ENCODE measurements at places on chromosomes 5 and 9. TPM values are rescaled to one million over a fixed set of nuclear protein-coding genes. Genes with fewer than 3 reads are reported as not detected.

The SCGB3A2 gene
- not detected for total RNA-seq

The MYMK gene
- not detected for total RNA-seq

The TICAM2 gene
- 2.9 TPM for total RNA-seq

The IL9 gene
- not detected for total RNA-seq

The TCF7 gene
- 17.8 TPM for total RNA-seq

The CDH18 gene
- not detected for total RNA-seq

The PRPF4 gene
- total RNA-seq = 53.9 TPM

GRCh38 chr5:35656721-35657120 lies 39.1 kb downstream of the SPEF2 start:
- H3K36me3 ChIP-seq = no peaks in the 10 kb centered on the region
- H3K27ac ChIP-seq = no peak overlapping the region
- H3K4me1 ChIP-seq = no peaks in the 10 kb centered on the region
- no peak for DNase-seq

DNA sequence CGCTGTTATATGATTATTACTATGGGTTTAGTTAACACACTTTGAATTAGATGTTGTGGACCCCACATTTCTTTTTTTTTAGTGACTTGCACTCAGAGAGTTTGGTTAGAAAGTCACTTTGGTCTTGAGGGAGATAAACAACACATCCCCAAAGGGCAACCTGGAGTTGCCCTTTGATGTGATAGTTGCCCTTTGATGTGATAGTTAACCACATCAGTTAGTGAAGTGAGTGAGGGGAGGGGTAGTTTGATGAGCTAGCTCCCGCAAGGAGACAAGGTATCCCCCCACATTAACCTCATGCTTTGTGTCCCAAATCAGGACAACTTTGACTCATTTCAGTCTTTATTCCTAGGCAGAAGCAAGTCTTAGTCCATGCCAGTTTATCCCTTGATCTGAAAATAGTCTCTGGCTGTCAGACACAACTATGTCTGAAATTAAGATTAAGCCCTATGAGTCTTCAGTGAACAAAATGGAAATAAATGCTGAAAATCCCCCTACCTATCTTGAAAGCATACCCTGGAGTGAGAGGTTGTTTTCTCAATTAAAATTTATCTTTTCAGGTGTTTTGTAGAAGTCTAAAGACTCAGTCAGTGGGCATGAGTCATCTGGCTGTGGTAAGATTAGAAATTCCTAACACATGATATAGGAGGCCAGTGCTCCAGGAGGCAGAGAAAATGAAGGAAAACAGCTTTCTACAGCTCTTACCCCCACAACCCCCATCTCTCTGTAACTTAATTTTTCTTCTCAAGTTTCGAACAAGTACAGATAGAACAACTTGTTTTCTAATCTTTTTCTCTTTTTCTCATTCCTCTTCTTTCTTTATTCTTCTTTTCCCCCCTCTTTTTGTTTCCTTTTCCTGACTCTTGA lies 208.9 kb upstream of the DMRTA1 start:
- H3K36me3 ChIP-seq = no peaks in the 10 kb centered on the region
- H3K27me3 ChIP-seq = peaks cover 3% of the 10 kb centered on the region
- H3K27ac ChIP-seq = peak overlapping the region; percentile 28

DNA sequence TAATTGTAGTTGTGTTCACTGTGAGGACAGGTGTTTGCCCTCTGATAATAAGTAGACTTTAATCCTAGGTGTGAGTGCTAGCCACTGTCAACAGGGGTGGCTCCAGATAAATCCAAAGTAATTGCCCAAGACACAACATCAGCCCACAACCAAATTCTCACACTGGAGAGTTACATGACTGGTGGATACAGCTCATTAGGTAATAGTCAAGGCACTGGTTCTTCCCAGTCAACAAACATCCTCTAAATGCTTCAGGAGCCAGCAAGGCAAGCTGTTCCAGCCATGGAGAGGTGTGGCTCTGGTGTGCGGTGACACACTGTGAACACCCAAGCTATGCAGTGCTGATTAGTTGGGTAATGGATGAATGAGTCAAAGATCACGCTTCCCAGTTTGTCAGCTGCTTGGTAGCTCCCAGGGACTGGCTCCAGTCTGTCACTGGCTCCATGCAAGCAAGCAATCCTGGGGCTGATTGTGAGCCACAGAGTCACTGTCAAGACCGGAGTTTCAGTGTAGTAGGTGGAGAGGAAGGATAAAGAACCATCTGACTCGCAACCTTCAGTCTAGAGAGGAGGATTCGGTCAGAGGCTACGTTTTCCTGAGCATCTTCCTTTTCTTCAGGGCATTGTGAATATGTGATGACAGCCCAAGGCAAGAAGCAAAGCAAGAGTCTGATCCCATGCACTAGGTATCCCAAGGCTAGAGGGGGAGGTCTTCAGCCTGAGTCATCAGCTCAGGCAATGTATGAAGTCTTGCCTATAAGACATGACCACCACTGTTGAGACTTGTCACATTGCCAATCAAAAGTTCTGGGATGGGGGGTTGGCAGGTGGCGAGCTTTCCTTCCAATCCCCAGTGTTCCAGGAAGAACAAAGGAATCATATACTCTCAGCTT lies 63.1 kb downstream of the UGCG start:
- DNase-seq = peak; percentile 19
- H3K4me3 ChIP-seq = no peak overlapping the region
- H3K27ac ChIP-seq = no peak overlapping the region
- no peaks in the 10 kb centered on the region for H3K36me3 ChIP-seq
- peaks cover 12% of the 10 kb centered on the region for H3K4me1 ChIP-seq

DNA sequence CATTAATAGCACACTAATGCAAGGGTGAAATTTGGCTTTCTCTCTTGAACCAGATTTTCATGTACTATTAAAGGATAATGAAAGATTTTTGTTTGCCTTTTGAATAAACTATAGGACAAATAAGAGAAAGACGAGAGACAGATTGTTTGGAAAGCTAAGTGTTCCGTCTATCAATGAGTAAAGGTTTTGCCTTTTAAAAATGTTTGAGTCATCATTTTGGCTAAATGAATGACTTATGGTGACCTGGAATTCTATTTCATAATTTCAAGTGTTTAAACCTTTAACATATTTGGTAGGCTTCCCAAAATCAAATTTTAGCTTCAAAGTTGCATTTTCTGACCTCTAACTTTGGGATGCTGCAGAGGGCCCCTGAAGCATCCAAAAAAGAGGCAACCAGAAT lies 145.2 kb downstream of the SLC25A46 start:
- DNase-seq = no peak
- no peak overlapping the region for H3K27ac ChIP-seq
- peaks cover 8% of the 10 kb centered on the region for H3K4me1 ChIP-seq
- H3K36me3 ChIP-seq = no peaks in the 10 kb centered on the region
- no peak overlapping the region for H3K4me3 ChIP-seq
- H3K27me3 ChIP-seq = no peaks in the 10 kb centered on the region

DNA sequence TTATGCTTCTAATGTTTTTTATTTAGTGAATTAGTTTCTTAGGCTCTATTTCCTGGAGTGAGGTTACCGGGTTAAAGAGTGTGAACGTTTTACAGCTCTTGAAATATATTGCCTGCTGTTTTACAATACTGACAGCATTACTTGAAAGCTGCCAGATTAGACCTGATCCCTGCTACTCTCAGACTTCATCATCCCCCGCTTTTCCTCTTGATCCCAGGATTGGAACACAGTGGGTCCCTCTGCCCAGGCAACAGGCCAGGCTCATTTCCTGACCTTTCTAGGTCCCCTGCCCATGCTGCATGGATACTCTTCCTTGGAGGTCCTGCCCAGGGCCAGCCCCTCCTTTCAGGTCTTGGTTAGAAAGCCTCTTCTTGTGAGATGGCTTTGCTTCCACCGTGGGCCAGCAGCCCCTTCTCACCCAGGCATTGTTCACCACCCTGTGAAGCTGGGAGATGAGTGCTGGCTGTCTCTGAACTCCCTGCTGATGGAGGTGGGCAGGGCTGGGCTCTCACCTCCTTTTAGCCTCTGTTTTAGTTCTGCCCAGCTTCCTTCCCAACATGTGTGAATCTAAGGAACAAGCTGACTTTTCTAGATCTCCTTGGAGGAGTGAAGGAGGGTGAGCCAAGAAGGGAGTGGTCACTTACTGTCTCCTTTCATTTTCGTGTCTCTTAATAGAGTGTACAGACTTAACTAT lies 15.5 kb upstream of the FAM120AOS start:
- no peak overlapping the region for H3K27ac ChIP-seq
- no peaks in the 10 kb centered on the region for H3K27me3 ChIP-seq
- no peak overlapping the region for H3K4me3 ChIP-seq
- H3K4me1 ChIP-seq = peaks cover 20% of the 10 kb centered on the region
- no peak for DNase-seq

- H3K4me3 ChIP-seq = no peak overlapping the region
- H3K4me1 ChIP-seq = peaks cover 9% of the 10 kb centered on the region
- no peaks in the 10 kb centered on the region for H3K36me3 ChIP-seq
- H3K27me3 ChIP-seq = no peaks in the 10 kb centered on the region
- DNase-seq = no peak
Measured at GRCh38 chr5:100464418-100464817, 70.8 kb upstream of the FAM174A start.

DNA sequence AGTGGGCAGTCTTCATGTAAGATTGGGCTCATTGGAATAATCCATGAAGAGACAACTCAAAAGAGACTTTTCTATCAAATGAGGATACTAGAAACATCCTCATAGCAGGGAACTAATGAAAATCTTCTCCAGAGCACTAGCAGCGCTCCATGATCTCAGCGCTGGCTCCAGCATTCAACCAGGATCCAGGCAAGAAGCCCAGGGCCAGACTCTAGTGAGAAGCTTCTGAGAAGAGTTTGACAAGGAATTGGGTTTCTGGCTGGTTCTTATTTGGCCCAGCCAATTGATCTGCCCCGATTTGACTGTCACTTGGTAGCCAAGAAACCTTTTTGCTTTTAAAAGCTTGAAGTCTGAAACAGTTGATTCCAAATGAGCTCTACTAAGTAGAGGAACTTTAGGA lies 60.1 kb downstream of the AOPEP start:
- DNase-seq = no peak
- no peaks in the 10 kb centered on the region for H3K36me3 ChIP-seq
- no peak overlapping the region for H3K27ac ChIP-seq
- H3K4me3 ChIP-seq = no peak overlapping the region
- H3K27me3 ChIP-seq = no peaks in the 10 kb centered on the region
- peaks cover 6% of the 10 kb centered on the region for H3K4me1 ChIP-seq

- H3K4me1 ChIP-seq = no peaks in the 10 kb centered on the region
- H3K27me3 ChIP-seq = no peaks in the 10 kb centered on the region
- no peaks in the 10 kb centered on the region for H3K36me3 ChIP-seq
- no peak overlapping the region for H3K27ac ChIP-seq
- no peak for DNase-seq
Measured at GRCh38 chr9:5696884-5697283, 68.0 kb downstream of the RIC1 start.

GRCh38 chr5:33260098-33260497 lies 180.7 kb upstream of the TARS1 start:
- no peak overlapping the region for H3K27ac ChIP-seq
- DNase-seq = no peak
- no peaks in the 10 kb centered on the region for H3K36me3 ChIP-seq
- H3K4me1 ChIP-seq = no peaks in the 10 kb centered on the region

DNA sequence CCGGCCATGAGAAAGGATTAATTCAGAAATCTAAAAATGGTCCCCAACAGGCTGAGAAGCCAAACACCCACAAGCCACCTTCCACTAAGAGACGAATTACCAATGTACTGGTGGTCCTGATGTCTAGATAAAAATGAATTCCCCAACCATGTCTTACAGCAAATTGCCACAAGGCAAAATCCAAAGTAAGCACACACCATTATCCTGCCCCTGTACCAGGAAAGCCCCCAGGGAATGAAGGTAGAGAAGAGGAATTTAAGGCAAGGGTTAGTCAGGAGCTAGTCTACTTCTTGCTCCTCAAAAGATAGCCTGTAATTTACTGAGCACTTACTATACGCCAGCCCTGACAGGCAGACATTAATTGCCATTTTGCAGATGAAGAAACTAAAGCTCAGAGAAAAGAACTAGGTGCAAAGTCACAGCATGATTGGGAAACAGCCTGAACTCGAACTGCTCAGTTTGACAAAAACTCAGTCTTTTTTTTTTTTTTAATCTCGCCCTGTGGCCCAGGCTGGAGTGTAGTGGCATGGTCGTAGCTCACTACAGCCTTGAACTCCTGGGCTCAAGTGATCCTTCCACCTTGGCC lies 64.3 kb downstream of the RAPGEF1 start:
- no peaks in the 10 kb centered on the region for H3K36me3 ChIP-seq
- no peak overlapping the region for H3K4me3 ChIP-seq
- H3K27ac ChIP-seq = no peak overlapping the region
- H3K27me3 ChIP-seq = no peaks in the 10 kb centered on the region
- peaks cover 40% of the 10 kb centered on the region for H3K4me1 ChIP-seq

DNA sequence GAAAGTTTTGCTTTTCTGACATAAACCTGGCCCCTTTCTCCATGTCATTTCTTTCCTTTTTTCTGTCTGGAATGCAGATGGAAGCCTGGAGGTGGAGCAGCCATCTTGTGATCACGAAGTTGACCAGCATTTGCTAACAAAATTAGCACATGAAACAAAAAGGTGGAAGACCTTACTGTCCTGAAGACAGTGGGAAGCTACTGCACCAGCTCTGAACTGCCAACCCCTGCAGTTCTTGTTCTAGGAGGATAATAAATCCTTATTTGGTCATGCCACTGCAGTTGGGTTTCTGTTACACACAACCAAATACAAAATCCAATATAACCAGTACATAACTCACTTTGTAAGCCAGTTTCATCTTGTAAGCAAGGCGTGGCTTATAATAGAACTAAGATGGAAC lies 249.4 kb upstream of the TBCA start:
- no peaks in the 10 kb centered on the region for H3K27me3 ChIP-seq
- H3K36me3 ChIP-seq = no peaks in the 10 kb centered on the region
- DNase-seq = no peak
- no peaks in the 10 kb centered on the region for H3K4me1 ChIP-seq
- no peak overlapping the region for H3K4me3 ChIP-seq

DNA sequence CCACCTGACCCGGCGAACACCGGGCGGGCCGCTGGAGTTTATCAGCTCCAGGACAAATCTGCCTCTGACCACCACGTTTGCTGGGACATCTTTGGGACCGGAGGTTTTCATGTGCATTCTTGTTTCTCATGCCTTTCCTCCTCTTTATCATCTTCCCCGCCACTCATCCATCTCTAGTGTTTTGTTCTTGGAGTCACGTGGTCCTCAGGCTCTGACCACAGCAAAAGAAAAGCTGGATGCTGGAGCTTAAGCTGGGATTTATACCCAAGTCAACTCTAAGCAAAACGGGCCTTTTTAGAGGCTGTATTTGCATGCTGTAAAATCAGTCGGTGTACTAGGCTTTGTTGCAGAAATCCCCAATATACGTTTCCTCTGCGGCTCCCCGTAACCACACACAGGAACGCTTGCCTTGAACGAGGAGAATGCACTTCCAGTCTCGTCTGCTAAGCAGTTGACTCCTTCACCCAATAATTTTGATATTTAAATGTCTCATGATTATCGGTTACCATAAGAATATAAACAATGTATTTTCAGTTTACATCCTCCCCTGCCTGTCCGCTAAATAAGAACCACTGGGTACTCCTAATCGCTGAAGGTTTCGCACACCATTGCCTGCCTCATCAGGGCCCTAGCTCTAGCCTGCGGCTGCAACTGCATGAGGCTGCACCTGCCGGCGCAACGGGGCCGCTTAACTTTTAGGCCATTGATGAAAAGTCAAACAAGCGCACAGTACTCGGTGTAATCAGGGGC lies 560 bp upstream of the NDUFS6 start:
- peak overlapping the region; percentile 78 for H3K4me3 ChIP-seq
- DNase-seq = no peak
- H3K27me3 ChIP-seq = no peaks in the 10 kb centered on the region
- peaks cover 18% of the 10 kb centered on the region for H3K4me1 ChIP-seq
- peak overlapping the region; percentile 96 for H3K27ac ChIP-seq

Measured in HCT116 (cell line).